ENCODE measurements at places on chromosomes 4 and X.

DNA sequence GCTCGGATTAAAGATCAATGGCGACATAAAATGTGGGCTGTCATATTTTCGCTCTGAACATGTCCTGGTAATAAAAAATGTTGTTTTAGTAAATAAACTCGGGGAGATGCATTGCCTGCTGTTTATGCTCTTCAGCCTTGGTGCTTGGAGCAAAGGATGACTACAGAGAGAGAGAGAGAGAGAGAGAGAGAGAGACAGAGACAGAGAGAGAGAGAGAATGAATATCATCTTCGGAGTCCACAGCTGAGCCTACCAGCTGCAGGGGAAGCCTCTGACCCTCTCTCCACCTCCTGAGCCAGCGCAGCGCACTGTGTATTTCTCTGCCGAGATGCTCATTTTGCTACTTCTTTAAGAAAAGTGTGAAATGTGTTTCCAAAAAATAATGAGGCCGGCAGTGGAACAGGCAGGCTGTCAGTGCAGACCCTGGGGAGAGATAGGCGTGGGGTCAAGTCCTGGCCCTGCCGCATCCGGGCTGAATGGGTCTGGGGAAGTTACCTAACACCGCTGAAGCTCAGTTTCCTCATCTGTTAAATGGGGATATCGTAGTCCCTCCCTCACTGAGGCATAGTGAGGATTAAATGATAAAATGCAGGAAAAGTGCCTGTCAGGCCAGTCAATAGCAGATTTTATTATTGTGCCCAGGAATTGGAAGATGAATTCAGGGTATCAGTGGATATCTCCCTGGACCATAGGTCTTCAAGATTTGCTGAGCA, 58.5 kb upstream of the LGI2 start:
- peak overlapping the region; percentile 50 for H3K4me3 ChIP-seq
- no peak overlapping the region for H3K27ac ChIP-seq
- H3K27me3 ChIP-seq, result peaks cover 45% of the 10 kb centered on the region
- H3K36me3 ChIP-seq, result no peaks in the 10 kb centered on the region
- DNase-seq, result no peak

GRCh38 chr4:147943159-147943638, 211.3 kb downstream of the ARHGAP10 start:
- DNase-seq, result no peak
- peaks cover 37% of the 10 kb centered on the region for H3K4me1 ChIP-seq
- H3K4me3 ChIP-seq, result peak overlapping the region; percentile 17
- H3K36me3 ChIP-seq, result peaks cover 16% of the 10 kb centered on the region
- peaks cover 6% of the 10 kb centered on the region for H3K27me3 ChIP-seq

- no peaks in the 10 kb centered on the region for H3K27me3 ChIP-seq
- H3K27ac ChIP-seq, result no peak within 1 kb of the TSS
- no peak within 1 kb of the TSS for H3K4me3 ChIP-seq
- no peaks in the 10 kb centered on the region for H3K4me1 ChIP-seq
These were observed at the start of gene ARL13A for GRCh38 chrX:100969408-100969807. Gene ARL13A (plus strand): TSS chrX:100969708. CDS start chrX:100973690, 3,982 bp downstream.

DNA sequence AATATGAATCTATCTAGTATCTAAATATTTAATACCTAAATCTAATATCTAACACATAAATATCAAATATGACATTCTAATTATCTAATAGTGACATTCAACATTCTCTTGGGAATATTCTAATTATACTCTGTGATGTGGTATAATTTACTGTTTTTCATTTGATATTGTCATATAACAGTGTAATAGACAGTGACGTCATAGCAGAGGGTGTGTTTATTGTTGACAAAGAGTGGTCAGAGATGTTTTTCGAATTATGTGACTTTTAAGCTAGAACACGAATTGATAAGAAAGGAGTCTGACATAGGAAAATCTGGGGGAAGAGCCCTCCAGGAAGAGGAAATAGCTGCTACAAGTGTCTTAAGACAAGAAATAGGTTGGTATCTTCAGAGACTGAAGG, 5.9 kb upstream of the MAGEC3 start:
- no peak overlapping the region for H3K4me3 ChIP-seq
- no peaks in the 10 kb centered on the region for H3K36me3 ChIP-seq
- H3K27me3 ChIP-seq, result no peaks in the 10 kb centered on the region

DNA sequence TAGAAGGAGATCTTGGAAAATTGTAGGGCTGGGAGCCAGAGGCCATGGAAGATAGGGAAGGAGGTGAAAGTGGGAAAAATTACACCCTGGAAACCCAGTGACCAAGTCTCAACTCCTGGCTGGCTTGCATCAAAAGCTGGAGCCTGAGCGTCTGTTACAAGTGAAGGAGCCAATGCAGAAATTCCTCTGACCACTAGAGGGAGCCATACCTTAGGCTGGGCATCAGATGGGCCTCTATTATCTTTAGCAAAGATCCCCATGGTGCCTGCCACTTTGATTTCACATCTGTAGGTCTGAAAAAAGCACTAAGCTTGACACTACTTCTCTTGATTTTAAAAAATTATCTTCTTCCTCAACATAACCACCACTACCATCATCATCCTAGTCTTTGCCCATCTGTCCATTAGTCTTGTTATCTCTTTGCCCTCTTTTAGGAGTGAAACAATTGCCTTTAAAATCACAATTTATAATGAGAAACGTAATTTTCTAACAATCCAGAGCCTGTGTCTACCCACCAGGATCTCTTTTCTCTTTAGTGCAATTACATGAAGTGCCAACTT, 62.9 kb downstream of the ANAPC4 start:
- H3K27ac ChIP-seq, result no peak overlapping the region
- no peak overlapping the region for H3K4me3 ChIP-seq
- H3K27me3 ChIP-seq, result peaks cover 4% of the 10 kb centered on the region
- peak; percentile 49 for DNase-seq
- H3K4me1 ChIP-seq, result no peaks in the 10 kb centered on the region
- no peaks in the 10 kb centered on the region for H3K36me3 ChIP-seq

GRCh38 chr4:176153124-176153523, 42.3 kb downstream of the SPATA4 start:
- H3K27ac ChIP-seq, result no peak overlapping the region
- no peaks in the 10 kb centered on the region for H3K4me1 ChIP-seq
- no peaks in the 10 kb centered on the region for H3K36me3 ChIP-seq
- no peak for DNase-seq

- peaks cover 22% of the 10 kb centered on the region for H3K4me1 ChIP-seq
- DNase-seq, result peak; percentile 25
- peaks cover 7% of the 10 kb centered on the region for H3K36me3 ChIP-seq
- peak overlapping the region; percentile 54 for H3K27ac ChIP-seq
- H3K27me3 ChIP-seq, result peaks cover 7% of the 10 kb centered on the region
These were observed 4.7 kb downstream of the THAP9 start for GRCh38 chr4:82905205-82905604.

DNA sequence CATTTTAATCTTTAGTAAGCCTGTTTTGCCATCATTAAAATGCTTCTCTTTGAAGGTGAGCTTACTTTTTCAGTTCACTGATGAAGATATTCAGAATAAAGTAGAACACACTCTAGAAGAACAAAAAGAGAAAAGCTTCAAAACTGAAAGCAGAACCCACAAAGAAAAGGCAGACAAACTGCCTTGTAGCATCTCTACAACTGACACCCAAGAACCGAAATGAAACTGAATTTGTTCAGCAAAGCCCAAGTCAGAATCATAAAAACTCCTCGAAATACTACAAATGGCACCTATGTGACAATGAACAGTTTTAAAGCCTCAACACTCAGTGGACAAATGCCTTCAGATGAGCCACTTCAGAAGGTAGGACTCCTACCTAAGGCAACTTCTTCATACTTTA, 83.6 kb downstream of the MAML3 start:
- no peak for DNase-seq
- peaks cover 59% of the 10 kb centered on the region for H3K27me3 ChIP-seq
- H3K4me3 ChIP-seq, result peak overlapping the region; percentile 71
- peaks cover 1% of the 10 kb centered on the region for H3K36me3 ChIP-seq
- H3K27ac ChIP-seq, result peak overlapping the region; percentile 45

DNA sequence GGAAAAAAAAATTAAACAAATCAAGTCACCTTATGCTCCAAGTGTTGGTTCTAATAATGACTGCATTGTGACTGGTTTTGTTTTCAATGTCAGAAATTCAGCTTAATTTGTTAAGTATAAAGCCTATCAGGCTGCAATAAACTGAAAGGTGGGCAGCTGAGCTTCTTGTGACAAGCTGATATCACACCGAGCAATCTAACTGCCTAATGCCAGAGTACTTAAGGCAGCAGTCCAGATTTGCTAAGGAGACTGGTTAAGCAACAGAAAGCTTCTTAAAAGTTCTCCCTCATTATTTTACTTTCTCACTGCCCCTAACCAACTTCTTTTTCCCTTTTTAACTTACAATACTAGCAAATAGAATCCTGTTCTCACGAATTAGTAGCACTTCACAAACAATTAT, 201.0 kb downstream of the MAB21L2 start:
- no peak for DNase-seq
- H3K4me1 ChIP-seq, result no peaks in the 10 kb centered on the region
- no peak overlapping the region for H3K27ac ChIP-seq
- H3K27me3 ChIP-seq, result no peaks in the 10 kb centered on the region
- H3K4me3 ChIP-seq, result no peak overlapping the region
- H3K36me3 ChIP-seq, result no peaks in the 10 kb centered on the region

DNA sequence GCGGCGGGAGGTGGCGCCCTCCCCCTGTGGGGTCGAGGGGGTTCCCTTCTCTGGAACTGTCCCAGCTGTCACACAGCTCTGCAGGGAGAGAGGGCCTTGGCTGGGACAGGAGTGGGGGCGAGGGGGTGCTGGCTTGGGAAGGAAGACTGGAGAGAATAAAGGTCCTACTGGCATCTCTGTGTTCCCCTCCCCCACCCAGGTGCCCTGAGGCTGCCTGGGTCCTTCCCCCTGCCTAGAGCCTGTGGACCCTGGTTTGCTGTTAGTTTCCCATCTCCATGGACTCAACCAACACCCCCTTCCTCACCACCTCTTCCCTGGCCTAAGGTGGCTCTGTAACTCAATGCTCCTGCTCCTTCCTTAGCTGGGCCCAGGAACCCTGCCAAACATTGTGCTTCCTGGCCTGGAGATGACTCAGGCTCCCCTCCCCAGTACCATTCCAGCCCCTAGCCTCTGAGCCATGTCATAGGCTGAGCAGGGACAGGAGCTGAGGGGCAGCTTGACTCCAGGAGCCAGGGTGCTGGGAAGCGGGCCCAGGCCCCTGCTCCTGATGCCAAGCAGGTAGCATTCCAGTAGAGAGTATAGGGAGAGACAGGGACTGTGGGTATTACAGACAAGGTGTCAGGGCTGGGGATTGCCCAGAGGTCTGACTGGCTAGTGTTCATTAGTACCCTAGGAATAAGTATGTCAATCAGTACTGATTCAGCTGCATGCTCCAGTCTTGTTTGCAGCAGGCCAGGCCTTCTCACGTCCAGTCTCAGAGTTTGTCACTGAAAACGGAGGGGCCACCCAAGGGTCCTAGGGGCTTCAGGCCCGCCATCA, 100.7 kb downstream of the EFNB1 start:
- H3K27me3 ChIP-seq, result no peaks in the 10 kb centered on the region
- no peaks in the 10 kb centered on the region for H3K4me1 ChIP-seq
- H3K36me3 ChIP-seq, result no peaks in the 10 kb centered on the region
- no peak overlapping the region for H3K4me3 ChIP-seq
- DNase-seq, result no peak

- no peak overlapping the region for H3K4me3 ChIP-seq
- no peak for DNase-seq
- H3K27me3 ChIP-seq, result peaks cover 2% of the 10 kb centered on the region
These were observed 182.0 kb upstream of the AADAT start for GRCh38 chr4:170271723-170272122.

DNA sequence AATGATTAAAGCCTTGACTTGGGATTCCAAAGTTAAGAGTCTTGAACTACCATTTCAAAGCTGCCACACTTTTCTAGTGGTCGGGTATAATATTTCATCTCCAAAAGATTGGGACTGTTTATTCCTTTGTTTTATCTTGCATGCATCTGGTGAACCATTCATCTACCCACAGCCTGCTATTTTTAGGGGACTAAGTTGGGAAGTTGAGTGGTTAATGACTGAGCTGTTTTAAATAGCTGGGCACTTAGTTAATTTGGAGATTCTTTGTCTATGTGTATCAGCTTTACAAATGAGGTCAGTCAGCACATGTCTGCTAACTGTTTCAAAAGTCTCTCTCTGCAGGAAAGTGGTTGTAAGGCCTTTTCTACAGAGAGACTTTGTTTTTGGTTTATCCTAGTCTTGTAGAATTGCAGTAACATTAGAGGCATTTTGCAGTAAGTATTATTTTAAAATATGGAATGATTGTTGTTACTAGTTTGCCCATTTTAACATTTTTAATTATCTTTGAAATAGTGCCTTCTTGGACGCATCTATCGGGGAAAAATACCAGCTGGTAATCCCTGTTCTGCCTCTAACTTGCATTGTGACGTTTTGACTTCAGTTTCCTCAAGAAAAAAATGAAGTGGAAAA, 8.2 kb downstream of the BMP2K start:
- DNase-seq, result no peak
- H3K4me1 ChIP-seq, result peaks cover 18% of the 10 kb centered on the region
- no peak overlapping the region for H3K4me3 ChIP-seq
- peaks cover 19% of the 10 kb centered on the region for H3K36me3 ChIP-seq
- no peak overlapping the region for H3K27ac ChIP-seq

DNA sequence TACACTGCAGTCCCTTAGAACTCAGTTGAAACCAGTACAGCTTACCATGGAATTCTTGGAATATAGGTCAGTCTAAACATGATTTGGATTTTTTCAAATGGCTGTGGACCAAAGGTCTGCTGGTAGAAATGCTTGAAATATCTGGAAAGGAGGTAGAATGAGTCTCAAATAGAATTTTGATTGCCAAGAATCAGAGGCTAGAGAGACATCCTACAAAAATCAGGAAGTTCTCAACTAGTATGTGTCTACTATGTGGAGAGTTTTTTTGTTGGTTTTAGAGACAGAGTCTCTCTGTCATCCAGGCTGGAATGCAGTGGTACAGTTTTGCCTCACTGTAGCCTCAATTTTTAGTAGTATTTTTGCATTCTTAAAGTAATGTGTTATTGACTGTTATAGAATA, 53.6 kb downstream of the PAQR3 start:
- H3K27me3 ChIP-seq, result no peaks in the 10 kb centered on the region
- no peak overlapping the region for H3K27ac ChIP-seq
- H3K4me3 ChIP-seq, result no peak overlapping the region
- peaks cover 6% of the 10 kb centered on the region for H3K4me1 ChIP-seq

- DNase-seq, result no peak
- no peak overlapping the region for H3K27ac ChIP-seq
These were observed 4.5 kb downstream of the CUL4B start for GRCh38 chrX:120556251-120556650.

DNA sequence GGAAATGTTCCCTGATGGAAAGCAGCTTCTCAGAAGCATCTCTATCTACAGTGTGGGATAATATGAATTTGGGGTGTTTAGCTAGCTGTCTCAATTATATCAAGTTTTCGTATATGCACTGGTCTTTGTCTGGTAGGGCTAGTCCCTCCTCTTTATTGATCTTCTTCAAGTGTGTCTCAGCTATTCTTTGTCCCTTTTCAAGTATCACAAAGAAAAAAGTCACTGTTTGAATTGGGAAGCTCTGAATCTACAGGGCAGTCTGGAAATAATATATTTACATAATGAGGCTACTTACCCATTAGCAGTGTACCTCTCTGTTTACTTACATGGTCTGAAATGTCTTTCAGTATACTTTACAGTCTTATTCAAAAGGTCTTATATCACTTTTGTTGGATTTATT, 526.0 kb downstream of the IL1RAPL1 start:
- H3K36me3 ChIP-seq, result no peaks in the 10 kb centered on the region
- no peak overlapping the region for H3K4me3 ChIP-seq
- H3K27ac ChIP-seq, result no peak overlapping the region

- no peaks in the 10 kb centered on the region for H3K4me1 ChIP-seq
- no peak overlapping the region for H3K4me3 ChIP-seq
- no peak overlapping the region for H3K27ac ChIP-seq
- no peaks in the 10 kb centered on the region for H3K36me3 ChIP-seq
- H3K27me3 ChIP-seq, result no peaks in the 10 kb centered on the region
These were observed 2305.1 kb upstream of the AGA start for GRCh38 chr4:179747218-179747910.

- H3K27me3 ChIP-seq, result no peaks in the 10 kb centered on the region
- DNase-seq, result peak; percentile 53
- peaks cover 11% of the 10 kb centered on the region for H3K36me3 ChIP-seq
- peaks cover 39% of the 10 kb centered on the region for H3K4me1 ChIP-seq
These were observed at the start of the genes HMGN5 and SH3BGRL for GRCh38 chrX:81201671-81202455. Gene HMGN5 (minus strand): TSS chrX:81201913. CDS start chrX:81121549, 80,364 bp downstream. Gene SH3BGRL (plus strand): TSS chrX:81202102. CDS start chrX:81202201, 99 bp downstream.

Data from activated T-helper 1 cell treated with anti-CD3 and anti-CD28 coated beads, Interleukin-12 subunit alpha, Interleukin-12 subunit beta, Interleukin-2, Interleukin-4 antibody, amounts not matched to agents 30 ng/mL and 10 ng/mL and 1 ng/mL, durations not matched to agents 14 hours and 24 hours and 36 hours (primary cell).